Choroid plexus epithelial cell (primary cell): ENCODE measurements at places on chromosomes 4 and X.

DNA sequence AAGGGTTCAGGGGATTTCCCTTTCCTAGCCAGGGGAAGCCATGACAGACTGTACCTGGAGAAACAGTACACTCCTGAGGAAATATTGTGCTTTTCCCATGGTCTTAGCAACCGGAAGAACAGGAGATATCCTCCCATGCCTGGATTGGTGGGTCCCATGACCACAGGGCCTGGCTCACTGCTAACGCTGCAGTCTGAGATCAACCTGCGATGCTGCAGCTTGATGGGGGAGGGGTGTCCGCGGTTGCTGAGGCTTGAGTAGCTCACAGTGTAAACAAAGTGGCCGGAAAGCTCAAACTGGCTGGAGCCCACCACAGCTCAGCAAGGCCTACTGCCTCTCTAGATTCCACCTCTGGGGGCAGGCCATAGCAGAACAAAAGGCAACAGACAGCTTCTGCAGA is 819.5 kb downstream of the TECRL start:
- no peak for DNase-seq

DNA sequence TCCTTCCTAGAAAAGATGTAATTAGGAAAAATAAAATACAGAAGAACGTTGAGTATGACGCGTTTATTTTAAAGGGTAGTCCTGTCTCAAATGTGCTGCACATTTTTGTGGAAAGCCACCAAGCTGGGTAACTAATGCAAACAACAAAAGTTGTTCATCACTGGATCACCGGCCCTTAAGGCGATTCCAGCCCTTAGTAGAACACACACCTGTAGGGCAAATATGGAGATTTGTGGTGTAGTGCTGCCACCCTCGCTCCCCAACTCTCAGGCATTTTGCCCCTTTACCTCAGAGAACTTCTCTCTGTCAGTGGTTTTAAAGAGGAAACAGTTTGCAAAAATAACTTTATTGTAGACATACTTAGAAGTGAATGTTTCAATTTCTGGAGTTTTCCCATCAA is 1.9 kb downstream of the TBL1X start:
- no peak for DNase-seq

DNA sequence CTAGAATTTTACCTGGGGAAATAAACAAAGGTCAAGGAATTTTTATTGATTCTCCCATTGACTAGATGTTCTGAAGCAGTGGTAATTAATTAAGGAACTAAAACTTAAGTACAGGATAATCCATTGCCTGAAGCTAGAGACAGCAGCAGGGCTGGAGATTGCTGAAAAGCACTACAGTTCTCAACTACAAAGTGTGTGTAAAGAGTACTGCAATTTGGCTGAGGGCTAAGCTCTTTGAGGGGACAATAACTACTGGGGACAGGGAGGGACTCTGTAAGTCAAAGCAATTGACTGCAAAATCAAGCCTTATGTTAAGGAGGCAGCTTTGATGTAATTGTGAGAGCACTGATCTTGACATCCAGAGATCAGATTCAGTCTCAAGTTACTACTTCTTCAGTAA is 260.4 kb downstream of the GALNTL6 start:
- DNase-seq, result no peak

- no peak for DNase-seq
These were observed 5.8 kb upstream of the SEPTIN11 start for GRCh38 chr4:76943790-76944189.

- DNase-seq, result peak; percentile 0
These were observed 279.8 kb upstream of the MAGEB18 start for GRCh38 chrX:25858273-25858880.

DNA sequence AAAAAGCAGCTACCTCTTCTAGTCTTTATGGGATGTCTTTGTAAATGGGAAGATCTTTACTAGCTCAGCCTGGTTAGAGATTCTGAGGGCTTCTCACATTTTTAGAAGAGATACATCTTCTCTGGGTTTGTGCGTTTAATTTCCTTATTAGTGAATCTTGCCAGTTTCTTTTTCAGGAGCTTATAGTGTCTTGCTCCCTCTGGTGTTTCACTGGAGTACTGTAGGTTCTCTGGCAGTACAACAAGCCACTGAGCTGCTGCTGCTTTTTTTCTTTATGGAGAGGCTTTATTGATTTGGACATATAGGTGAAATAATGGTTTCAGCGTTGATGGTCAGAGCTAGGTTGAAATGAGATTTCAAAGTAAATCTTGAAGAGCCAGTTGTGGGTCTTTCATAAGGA is 82.9 kb downstream of the LAS1L start:
- peak; percentile 51 for DNase-seq
